ENCODE measurements at places on chromosomes 5 and 9.

GRCh38 chr9:136803551-136804508, 3.9 kb upstream of the RABL6 start:
- no peak for DNase-seq

- DNase-seq, result no peak
Measured at GRCh38 chr9:98793031-98793430, 3.3 kb downstream of the ANKS6 start.

DNA sequence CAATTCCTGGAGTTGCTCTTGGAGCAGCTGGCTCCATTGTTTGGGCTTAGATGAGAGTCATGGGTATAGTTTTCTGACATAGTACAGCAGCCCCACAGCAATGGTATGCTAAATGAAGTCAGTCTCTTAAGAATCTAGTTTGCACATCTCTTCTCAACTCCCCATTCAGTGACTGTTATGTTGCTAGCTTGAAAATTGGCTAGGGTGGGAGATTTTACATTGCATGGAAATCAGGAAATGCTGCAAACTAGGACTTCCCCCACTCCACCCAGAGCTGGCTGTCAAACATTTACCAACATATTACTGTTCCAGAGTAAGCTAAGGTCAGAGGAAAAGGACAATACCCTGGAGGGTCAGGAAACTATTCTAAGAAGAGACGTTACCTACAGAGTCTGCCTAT, 17.6 kb upstream of the FCHO2 start:
- no peak for DNase-seq

GRCh38 chr5:122420537-122421236, 108.7 kb downstream of the SNCAIP start:
- DNase-seq, result no peak

DNA sequence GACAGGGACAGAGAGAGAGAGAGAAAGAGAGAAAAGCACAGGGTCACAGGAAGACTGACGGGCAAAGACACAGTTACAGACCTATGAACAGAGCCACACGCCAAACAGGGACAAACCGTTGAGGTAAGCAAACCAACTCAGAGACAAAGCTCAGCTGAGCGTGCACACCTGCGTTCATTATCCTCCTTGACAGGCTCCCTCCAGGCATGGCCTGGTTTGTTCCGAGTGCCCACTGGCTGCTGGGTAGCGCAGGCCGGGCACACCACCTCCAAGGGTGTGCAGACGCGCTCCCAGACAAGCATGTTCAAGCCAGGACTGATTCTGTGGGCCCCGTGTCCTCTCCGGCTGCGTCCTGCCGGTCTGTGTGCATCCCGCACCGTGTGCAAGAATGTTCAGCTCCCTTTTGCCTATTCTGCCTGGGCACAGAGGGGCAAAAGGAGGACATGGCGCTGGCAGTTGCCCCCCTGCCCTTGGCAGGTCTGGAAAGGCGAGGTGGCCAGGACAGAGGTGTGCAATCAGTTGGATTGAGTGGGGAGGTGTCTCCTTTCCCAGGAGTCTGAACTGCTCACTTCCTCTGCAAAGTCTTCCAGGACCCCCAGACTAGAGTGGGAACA, 467 bp upstream of the SMIM32 start:
- no peak for DNase-seq

GRCh38 chr9:114529285-114529684, 24.0 kb upstream of the WHRN start:
- DNase-seq, result no peak

GRCh38 chr9:109253637-109254284, 67.1 kb downstream of the EPB41L4B start:
- no peak for DNase-seq

DNA sequence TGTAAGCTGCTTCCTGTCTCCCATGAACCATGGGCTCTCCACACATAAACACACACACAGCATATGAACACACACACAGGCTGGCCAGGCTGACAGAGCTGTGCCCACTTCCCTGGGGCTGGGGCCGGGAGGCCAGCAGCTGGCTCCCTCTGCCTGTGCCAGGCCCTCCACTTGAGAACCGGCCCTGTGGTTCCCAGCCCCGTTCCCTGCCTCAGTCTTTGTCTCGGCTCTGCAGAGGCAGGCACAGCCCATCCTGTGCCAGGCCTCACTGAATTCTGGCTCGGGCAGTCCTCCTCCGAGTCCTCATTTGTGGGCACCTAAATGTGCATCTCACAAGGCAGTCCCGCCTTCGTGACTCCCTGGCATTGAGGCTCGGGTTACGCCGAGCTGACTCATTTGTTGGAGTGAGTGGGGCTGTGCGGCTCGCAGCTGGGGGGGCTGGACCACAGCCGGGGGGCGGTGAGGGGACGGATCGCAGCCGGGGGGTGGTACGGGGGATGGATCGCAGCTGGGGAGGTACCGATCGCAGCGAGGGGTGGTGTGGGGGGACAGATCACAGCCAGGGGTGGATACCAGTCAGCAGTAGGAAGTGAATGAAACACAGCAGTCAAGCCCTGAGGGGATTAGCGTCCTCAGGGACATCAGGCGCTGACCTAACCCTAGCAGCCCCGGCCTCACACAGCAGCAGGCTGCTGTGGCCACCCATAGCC, 72.3 kb downstream of the PSMB7 start:
- no peak for DNase-seq

DNA sequence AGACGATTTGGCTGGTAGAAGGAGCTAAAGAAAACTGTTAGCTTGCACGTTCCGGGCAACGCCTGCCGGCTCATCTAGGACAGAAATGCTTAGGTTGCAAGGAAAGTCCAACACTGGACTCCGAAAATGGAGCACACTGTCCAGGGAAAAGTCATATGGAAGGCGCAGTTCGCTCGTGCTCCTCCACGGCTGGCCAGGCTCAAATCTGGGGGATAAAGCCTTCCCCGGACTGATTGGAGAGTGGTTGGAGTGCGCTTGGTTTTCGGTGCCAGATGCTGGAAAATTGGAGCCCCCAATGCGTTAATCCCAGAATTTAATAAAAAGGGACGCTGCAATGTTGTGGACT, 955 bp downstream of the CDH6 start:
- no peak for DNase-seq

GRCh38 chr5:175470781-175471180, 7.6 kb upstream of the SFXN1 start:
- DNase-seq, result no peak

GRCh38 chr5:135136546-135136945, 102.5 kb upstream of the PITX1 start:
- no peak for DNase-seq

- peak; percentile 41 for DNase-seq
Measured at GRCh38 chr9:100437860-100438805, 11.2 kb downstream of the MSANTD3 start.

GRCh38 chr9:134054891-134055811, 12.7 kb downstream of the BRD3 start:
- DNase-seq, result no peak

DNA sequence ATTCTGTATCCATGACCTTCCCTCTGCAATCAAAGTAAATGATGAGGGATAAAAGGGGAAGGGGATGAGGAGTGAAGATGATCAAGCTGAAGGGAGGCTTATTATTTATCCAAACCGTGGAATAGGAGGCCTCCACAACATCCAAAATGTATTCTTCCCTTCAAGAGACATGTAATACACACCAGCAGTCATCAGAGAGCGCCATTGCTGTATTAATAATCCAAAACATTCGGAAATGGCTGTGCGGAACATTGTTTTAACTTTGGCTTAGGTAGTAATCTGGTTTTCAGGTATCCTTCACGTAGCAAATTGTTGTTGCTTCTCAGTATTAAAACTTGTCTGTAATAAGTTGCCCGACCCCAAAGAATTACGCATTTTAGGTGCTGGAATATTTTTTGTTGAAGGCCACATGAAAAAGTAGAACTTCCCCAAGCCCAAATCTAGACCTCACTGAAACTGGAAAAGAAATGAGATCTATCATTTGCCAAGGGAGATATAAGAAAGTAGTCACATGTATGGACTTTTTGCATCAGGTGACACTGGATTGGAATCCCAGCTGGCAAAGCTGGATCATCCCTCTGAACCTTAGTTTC, 2.6 kb upstream of the BOD1 start:
- peak; percentile 33 for DNase-seq

DNA sequence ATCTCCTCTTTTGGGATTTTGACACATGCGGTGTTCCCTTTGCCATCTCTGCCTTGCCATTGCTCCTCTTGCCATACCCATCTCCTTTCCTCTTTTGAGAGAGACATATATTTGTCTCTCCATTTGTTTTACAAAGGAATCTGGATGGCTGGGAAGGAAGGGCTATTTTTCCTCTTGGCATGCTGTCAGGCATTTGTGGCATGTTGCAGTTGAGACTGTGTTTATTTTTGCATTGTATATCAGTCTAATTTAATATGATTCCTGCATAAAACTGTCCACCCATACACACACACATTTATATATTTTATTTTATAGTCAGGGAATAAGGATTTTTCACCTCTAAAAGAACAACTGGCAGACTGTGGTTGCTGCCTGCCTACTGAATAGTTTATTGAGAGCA, 1105.8 kb upstream of the SEMA6A start:
- DNase-seq, result no peak

GRCh38 chr5:6659941-6660684, 26.9 kb downstream of the SRD5A1 start:
- no peak for DNase-seq

- no peak for DNase-seq
Measured at GRCh38 chr9:8408575-8409190, 609.1 kb upstream of the DMAC1 start.

GRCh38 chr5:16570121-16570815, 46.5 kb downstream of the RETREG1 start:
- DNase-seq, result no peak

- no peak for DNase-seq
Measured at GRCh38 chr5:145499483-145499882, 335.7 kb downstream of the PRELID2 start.

DNA sequence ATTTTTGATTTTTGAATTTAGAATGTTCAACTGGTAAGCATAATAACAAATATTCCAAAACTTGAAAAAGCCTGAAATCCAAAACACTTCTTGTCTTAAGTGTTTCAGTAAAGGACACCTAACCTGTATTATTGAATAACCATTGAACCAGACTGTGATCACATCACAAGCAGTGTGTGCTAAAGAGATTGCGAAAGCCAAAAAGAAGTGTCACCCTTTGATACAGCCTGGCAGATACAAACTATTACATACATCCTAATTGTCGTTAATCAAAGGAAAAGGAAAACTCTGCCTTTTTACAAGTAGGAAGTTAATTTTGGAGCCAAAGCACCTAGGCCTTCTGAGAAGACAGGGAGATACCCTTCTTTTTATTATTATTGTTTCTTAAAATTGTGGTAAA, 8.4 kb upstream of the FAM120AOS start:
- DNase-seq, result no peak

GRCh38 chr5:158812408-158812807, 287.3 kb downstream of the EBF1 start:
- no peak for DNase-seq

GRCh38 chr5:61123145-61123544, 39.1 kb downstream of the SMIM15 start:
- DNase-seq, result no peak

DNA sequence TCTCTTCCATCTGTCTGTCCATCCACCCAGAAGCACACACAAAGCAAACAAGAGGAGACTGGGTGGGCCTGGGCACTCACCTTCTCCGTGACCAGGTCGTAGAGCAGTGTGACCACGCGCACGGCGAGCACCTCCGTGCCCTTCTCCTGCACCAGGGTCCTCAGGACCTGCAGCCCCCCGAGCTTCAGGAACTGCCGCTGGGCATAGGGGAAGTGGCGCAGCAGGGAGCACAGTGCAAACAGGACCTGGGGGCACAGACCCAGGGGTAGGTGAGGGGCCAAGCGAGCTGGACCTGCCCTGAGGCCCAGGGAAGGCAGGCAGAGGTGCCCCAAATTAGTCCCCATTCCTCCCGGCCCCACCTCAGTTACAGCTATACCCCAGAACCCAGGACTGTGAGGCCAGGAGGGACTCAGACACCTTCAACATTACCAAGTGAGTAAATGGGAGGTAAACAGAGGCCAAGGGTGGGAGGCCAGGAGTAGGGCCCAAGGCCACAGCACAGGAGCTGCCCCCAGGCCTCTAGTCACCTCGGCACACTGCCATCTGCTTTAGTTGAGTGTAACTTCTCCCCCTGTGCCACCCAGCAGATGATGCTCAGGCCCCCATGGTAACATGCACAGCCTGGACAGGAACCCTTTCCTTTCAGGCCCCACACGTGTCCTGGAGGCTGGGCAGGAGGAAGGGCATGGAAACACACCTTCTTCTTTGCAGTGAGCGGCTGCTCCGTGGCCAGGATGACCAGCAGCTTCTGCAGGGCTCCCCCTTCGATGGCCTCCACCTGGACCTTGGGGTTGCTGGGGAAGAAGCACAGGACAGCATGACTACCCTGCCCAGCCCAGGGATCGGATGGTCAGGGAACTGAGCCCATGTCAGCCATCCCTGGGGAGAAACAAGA, 76.2 kb upstream of the LRRTM2 start:
- no peak for DNase-seq

DNA sequence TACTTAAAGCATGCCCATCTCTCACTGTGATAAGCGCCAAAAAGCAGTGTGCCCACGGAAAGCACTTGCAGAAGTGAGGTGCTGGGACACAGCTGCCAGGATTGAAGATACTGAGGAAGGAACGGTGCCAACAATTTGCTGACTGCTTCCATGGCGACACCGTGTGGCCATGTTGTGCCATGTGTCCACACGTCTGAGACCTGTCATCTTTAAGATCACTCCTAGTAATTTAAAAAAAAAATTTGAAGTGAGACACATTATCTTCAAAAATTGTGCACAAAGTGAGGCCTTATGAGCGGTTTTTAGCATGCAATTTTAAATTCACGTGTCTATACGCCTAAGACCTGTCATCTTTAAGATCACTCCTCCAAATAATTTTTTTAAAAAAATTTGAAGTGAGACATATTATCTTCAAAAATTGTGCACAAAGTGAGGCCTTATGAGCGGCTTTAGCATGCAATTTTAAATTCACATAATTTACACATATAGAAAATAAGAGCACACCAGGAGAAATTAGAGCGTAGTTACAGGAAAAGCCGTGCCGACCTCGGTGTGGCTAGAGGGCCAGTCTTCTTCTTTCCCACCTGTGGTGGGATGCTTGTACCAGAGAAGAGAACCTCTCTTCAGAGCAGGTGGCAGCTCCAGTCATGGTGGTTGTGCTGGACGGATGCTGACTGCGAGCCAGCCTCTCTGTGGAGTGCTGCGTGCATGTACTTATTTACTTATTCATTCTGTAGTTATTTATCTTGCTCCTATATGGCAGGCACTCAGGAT, 21.4 kb upstream of the FLT4 start:
- DNase-seq, result no peak

- no peak for DNase-seq
Measured at GRCh38 chr9:95302479-95302878, 15.0 kb downstream of the FANCC start.

DNA sequence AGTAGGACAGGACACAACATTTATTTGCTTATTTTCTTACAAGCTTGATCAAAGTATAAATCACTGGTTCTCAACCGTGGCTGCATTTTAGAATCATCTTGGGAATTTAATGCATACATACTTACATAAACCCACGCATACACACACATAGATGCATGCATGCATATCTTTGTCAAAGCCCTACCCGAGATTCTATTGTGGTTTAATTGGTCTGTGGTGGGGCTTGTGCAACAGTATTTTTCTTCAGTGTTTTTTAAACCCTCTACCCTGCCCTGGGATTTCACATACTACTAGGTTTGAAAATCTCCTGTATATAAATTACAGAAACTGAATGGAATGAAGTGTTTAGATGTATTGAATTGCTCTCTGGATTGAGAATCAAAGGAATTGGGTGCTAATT, 1166.2 kb downstream of the MAT2B start:
- DNase-seq, result no peak
